ENCODE measurements at places on chromosomes 12 and 14.

GRCh38 chr12:82099216-82099615 is 259.0 kb downstream of the CCDC59 start:
- DNase-seq = no peak

DNA sequence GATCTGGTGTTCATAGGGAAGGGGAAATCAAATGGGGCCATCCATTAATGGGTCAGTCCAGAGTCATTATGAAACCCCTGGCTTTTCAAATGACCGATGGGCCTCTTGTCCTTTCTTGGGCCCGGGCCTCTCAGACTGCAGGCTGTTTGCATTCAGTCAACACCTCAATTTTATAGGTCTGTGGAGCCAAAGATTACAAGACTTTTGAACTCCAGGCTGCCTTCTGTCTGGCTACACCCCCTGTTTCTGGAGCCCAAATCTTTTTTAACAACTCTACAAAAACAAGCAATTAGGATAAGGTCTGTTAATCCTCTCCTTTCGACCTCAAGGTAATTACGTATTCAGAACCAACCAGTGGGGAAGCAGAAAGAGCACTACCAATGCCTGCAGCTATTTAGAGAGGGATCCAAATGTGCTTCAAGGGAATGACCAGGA is 35.6 kb downstream of the DUSP6 start:
- DNase-seq = no peak

DNA sequence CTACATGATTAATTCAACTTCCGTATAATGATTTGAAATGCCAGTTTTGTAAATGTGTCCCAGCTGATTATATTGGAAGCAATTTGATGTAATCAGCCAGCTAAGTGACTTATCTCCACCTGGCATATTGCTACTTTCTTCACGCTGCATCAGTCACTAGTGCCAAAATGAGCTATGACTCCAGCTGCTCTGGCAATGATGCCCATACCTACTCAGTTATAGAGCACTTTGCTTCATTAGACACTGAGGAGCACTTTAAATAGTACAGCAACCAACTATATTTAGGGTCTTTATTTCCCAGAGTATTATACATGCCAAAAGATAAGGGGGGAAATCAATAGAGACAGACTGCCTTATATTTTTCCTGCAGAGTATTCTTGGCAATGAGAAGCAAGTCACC is 67.9 kb upstream of the LIN7A start:
- DNase-seq = no peak

GRCh38 chr14:95303552-95303951 is 16.2 kb downstream of the CLMN start:
- DNase-seq = peak; percentile 75

- DNase-seq = peak; percentile 74
Measured at GRCh38 chr14:94423453-94424056, 29.0 kb downstream of the SERPINA11 start.

DNA sequence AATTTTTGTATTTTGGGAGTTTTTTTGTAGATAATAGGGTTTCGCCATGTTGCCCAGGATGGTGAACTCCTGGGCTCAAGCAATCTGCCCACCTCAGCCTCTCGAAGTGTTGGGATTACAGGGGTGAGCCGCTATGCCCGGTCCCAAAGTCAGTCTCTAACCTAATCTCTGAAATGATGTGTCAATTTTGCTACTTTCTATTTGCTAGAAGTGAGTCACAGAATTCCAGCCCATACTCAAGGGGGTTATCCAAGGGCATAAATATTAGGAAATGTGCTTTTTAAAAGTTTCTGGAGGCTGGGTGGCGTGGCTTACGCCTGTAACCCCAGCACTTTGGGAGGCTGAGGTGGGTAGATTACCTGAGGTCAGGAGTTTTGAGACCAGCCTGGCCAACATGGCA is 40.5 kb downstream of the RESF1 start:
- DNase-seq = no peak

DNA sequence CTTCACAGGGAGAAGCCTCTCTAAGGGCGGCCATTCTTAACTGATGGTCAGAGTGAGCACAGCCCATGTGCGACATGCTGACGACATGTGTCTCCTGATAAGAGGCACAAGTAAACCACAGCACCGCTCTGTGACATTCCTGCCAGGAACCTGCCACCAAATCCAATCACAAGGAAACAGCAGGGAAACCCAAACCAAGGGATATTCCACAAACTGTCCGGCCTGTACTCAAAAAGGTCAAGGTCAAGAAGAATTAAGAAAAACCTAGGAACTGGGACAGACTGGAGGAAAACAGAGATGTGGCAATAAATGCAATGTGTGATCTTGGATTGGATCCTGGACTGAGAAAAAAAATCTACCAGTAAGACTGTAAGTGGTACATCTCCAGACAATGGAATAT is 91.9 kb downstream of the SYNE3 start:
- DNase-seq = no peak

GRCh38 chr14:85895603-85896002 is 365.7 kb downstream of the FLRT2 start:
- no peak for DNase-seq

- no peak for DNase-seq
Measured at GRCh38 chr14:20971705-20972021, 16.4 kb downstream of the RNASE2 start.

All from dorsolateral prefrontal cortex (tissue), 122 donors.